ENCODE measurements at places on chromosomes 11 and 22. TPM values are rescaled to one million over a fixed set of nuclear protein-coding genes. Genes with fewer than 3 reads are reported as not detected.

Gene LRRC4C
- total RNA-seq, result 1.2 TPM

Gene TRIM29
- 39.7 TPM for total RNA-seq

Gene GSTT2B
- 7.2 TPM for total RNA-seq

Gene TPCN2
- 11.3 TPM for total RNA-seq

Gene MPZL2
- 41.9 TPM for total RNA-seq

Gene KIAA1671
- total RNA-seq, result 10.6 TPM

Gene LRFN4
- 4.6 TPM for total RNA-seq

- peak; percentile 68 for DNase-seq
These were observed 98.0 kb downstream of the SLC36A4 start for GRCh38 chr11:93099806-93100205.

DNA sequence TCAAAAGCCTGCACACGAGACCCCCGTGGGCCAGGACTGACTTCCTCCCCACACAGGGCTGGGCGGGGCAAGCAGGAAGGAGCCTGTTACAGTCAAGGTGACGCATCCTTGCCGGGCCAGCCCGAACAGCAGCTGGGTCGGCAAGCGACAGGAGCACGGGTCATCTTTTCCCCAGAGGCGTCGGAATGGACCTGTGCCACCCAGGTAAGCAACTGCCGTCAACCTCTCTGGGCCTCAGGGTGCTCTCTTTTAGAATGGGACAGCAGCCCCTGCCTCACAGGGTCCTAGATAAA, at the start of gene CYTH4:
TSS of gene CYTH4 (plus strand) at position 124 of the 293 bp plus-strand sequence. CDS start at position 186, 62 bp downstream.
- peak; percentile 27 for DNase-seq

- DNase-seq, result peak; percentile 67
These were observed 458.9 kb upstream of the CADM1 start for GRCh38 chr11:115963156-115963555.

GRCh38 chr11:33734441-33735270, 1.6 kb downstream of the CD59 start:
- DNase-seq, result peak; percentile 13

- no peak for DNase-seq
These were observed at the start of gene TMPRSS6 for GRCh38 chr22:37109242-37109917. TMPRSS6 (minus strand) TSS chr22:37109713; CDS start chr22:37103417, 6,296 bp downstream.

DNA sequence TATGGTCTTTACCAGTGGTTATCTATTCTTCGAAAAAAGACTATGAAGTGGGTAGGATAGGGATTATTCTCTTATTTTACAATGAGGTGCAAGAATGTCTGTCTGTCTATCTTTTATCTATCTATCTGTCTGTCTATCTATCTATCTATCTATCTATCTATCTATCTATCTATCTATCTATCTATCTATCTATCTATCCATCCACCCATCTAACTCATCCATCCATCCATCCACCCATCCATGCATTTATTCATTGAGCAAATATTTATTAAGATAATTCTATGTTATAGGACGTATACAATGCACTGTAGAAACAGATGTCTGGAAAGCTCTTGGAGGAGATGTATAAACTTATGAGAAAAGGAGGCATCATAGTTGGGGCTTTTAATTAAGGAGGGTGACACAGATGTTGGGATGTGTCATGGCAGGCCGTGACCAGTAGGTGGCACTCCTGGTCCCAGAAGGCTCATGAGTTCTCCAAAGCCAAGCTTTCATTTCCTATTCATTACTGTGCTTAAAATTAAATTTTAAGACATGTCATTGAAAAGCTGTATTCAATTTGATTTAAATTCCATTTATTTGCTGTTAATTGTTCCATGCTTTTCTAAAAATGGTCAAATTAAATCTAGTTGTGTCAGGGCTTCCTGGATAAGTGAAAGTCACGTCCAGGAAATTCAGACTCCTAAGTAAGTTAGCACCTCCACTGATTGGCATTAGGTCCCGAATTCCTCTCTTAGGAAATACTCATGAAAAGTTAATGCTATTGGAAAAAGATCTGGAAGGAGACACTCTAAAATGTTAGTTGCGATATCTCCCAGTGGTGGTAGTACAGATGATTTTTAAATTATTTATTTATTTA, 19.0 kb upstream of the E2F8 start:
- DNase-seq, result peak; percentile 56

DNA sequence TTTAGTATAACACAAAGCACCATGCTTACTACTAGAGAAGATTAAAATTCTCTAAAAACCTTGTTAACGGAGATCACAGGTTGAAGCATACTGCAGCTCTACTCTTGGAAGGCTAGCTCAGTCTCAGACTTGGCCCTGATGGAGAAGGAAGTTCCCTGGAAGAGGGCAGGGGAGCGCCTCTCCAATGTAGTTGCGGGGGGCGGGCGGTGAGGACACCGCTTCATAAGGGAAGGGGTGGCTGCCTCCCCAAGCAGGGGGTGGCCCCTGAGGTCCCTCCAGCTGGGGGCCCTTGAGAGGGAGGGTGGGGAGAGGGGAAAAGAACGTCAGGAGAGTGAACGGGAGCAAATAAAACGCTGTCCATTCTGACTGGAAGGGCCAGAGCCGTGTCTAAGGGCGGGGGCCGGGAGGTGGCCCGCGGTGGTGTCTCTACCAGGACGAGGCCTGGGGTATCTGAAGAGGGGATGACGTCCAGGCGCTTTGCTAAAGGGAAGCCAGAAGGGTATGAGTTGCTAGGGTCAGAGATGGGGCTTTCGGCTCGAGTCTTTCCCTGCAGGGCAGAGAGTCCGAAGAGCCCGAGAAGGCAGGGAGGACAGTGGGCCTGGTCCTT, 553 bp upstream of the USP47 start:
- DNase-seq, result peak; percentile 63

GRCh38 chr22:46043816-46044620, 67.1 kb upstream of the WNT7B start:
- no peak for DNase-seq

DNA sequence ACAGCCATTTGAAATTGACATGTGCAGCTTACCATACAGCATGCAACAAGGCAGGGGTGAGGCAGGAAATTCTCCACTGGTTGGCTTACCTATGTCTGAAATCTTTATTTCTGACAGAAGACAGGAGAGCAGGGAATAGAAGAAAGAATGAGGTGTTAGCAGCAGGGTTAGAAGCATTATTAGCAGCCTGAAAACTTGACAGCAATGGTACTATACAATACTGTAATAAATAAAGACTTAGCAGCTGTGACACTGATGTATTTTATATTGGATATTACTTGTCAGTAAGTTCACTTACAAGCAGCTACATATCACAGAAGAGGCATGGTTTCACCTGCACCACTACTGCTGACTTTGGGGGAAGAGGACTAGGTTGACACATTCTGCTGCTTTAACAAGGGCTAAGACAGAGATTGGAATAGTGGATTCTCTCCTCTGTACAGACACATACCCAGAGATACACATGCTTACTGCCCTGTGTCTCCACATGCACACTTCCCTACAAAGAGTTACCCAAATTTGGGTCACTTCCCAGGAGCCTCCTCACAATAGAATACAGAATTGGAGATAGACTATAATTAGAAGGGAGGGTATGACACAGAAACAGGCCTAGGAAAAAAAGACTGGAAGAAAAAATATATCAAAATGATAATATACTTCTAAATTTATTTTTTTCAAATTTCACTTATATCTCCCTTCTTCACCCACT, 145.8 kb upstream of the NARS2 start:
- no peak for DNase-seq

- DNase-seq, result no peak
These were observed 11.6 kb upstream of the DLAT start for GRCh38 chr11:112013497-112014164.

DNA sequence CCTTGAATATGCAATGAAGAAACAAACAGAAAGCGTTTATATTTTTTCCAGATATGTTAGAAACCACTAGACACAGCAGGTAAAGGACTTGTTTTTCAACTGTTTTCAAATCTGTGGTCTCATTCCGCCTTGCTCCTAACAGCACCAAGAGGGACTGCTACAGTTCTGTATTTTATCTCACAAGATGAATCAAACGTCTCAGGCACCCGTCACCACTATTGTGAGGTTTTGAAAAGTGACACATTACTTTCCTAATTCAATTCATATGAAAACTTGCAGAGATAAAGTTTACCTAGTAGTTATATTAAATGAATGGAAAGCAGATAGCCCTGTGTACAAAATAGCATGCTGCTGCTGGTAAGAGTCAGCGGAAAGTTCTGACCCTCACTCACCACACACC, 386.3 kb downstream of the ETS1 start:
- DNase-seq, result no peak

DNA sequence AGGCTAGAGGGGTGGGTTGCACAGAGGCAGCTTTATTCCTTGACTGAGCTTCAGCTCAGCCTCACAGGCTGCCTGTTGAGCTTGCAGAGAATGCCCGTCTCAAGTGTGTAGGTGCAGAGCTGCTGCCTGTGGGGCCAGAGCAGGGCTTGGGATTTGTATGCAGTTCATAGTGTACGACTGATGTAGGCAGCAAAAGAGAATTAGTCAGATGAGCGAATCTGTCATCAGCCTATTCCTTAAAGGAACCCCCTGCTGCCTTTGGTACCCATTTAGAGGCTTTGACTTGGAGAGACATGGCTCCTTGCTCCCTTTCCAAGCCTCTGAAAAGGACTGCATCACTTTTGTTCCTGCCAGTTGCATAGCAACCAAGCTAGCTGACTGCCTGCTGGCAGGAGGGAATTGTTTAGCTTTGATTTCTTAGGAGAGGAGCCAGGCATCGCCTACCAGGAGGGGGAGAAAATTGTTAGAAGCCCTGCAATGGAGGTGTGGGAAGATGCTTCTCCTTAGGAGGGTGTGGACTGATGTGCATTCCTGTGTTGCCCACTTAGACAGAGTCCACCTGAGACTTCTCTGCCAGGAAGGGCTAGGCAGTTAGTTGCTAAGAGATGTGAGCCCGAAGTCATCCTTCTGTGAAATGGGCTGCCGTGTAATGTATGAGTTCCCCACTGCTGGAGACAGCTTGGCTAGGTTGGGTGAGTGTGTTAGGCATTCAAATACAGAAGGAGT, 10.9 kb downstream of the ACO2 start:
- DNase-seq, result peak; percentile 58

DNA sequence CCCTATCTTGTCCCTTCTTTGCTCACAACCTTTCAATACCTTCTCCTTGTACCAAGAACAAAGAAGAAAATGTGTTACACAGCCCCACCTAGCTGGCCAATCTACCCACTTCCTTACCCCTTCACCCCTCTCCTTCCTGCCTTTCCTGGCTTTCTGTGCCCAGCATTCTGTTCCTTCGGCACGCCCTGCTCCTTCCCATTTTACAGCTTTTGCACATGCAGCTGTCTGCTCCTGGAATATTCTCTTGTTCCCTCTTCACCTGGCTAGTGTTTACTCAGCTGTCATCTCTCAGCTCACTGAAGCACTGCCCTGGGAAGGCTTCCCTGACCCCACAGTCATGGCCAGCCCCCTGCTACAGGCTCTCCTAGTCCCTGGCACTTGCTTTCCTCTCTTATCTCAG, 30.7 kb downstream of the SERPINH1 start:
- no peak for DNase-seq

DNA sequence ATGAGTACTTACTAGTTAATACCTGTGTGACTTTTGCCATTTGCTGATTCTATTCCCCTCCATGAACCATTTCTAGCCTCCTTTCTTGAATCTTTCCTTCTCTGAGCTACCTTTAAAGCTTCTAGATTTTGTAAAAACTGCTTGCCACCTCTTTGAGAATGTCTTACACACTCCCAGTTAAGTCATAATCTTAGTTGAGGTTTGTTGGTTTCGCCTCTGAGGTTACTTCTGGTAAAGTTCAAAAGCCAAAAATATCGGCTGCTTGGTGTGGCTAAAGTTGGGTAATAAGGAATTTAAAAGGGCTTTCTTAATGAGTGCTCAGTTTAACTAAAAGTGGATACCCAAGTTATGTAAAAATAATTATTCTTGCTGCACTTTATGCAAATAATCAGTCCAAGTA, 10.4 kb upstream of the GLYAT start:
- no peak for DNase-seq

- DNase-seq, result peak; percentile 28
These were observed 610 bp upstream of the TEX12 start for GRCh38 chr11:112166562-112166961.

DNA sequence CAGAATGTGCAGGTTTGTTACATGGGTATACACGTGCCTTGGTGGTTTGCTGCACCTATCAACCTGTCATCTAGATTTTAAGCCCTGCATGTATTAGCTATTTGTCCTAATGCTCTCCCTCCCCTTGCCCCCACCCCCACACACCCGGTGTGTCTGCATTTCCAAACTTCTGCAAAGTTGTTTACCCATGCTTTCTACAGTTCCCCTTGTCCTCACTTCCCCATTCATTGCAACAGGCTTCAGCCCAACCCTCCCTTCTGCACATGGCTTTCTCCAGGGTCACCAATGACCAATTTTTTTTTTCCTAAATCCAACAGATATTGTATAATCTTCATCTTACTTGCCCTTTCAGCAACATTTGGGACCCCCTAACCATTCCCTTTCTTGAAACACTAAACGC, 32.0 kb upstream of the NUP50 start:
- no peak for DNase-seq

DNA sequence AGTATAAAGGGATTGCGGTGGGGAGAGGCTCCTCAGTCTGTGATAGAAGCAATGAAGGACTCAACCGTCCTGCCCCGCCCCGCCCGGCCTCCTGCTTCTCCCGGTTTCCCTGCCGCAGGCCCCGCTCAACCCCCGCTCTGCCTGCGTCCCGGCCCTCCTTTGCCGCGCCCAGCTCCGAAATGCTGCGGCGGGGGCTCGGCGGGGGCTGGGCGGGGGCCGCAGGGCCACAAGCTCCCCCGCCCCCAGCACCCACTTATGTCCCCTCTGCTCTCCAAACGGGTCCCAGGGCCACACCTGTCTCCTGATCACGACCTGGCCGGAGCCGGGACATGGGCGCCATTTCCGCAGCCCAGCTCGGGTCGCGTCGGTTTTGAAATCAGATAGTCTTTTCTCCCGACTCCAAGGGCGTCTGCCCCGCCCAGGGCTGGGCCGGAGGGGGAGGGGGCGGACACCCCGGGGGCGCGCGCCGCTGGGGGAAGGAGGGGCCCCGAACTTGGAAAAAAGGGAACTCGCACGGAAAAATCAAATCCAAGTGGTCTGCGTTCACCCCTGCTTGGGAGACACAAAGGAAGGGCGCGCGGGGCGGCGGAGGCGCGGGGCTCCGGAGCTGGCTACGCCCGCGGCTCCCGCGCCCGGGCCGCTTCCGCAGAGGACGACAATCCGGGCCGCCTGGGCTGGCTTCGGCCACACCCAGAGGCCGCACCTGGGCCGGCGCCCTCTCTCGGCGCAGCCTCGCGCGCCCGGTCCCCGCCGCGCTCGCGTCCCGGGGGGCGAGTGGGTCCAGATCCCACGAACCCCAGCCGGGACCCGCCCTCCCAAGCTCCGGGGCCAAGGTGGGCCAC, 70.6 kb upstream of the EP300 start:
- DNase-seq, result peak; percentile 80
